HFFc6 (cell line): ENCODE measurements at places on chromosomes 12 and 14.

- no peaks in the 10 kb centered on the region for H3K27me3 ChIP-seq
- no peak overlapping the region for H3K4me3 ChIP-seq
- peaks cover 66% of the 10 kb centered on the region for H3K4me1 ChIP-seq
- H3K36me3 ChIP-seq, result peaks cover 5% of the 10 kb centered on the region
- no peak overlapping the region for H3K27ac ChIP-seq
These were observed 89.2 kb downstream of the CRADD start for GRCh38 chr12:93766371-93766770.

DNA sequence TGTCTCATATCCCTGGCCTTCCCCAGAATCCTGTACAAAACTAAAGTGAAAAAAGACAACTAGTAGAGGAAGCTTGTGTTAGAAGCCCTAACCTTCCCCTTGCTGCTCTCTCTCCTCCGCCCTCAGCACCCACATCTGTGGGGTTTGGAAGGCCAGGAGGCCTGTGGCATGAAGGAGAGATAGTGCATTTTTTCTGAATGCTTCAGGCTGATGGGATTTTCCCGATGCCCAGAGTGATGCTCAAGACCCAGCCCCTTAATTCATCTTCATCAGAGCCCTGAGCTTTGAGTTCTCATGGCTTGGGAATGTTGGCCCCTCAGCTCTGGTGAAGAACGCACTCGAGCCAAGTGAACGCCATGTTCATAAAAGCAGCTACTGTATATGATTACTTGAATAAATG lies 5.9 kb downstream of the FGF6 start:
- peaks cover 32% of the 10 kb centered on the region for H3K27me3 ChIP-seq
- no peak overlapping the region for H3K27ac ChIP-seq
- no peak for DNase-seq
- H3K4me3 ChIP-seq, result no peak overlapping the region
- H3K4me1 ChIP-seq, result no peaks in the 10 kb centered on the region

DNA sequence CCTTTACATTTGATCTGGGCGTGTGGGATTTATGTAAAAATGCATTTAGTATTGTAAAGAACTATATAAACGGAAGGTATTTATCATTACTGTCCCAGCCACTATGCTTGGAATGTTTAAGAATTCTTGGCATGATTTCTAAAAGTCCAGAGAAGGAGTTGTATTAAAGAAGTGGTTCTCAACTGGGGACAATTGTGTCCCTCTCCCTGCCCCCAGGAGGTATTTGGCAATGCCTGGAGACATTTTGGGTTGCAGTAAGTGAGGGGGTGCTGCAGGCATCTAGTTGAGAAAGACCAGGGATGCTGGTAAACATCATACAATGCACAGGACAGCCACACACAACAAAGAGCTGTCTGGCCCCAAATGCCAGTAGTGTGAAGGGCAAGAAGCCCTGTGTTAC lies 7.2 kb downstream of the SLC38A1 start:
- peaks cover 6% of the 10 kb centered on the region; the same call in 1 of the 2 replicates for H3K36me3 ChIP-seq
- H3K4me3 ChIP-seq, result no peak overlapping the region
- no peaks in the 10 kb centered on the region for H3K27me3 ChIP-seq
- H3K27ac ChIP-seq, result no peak overlapping the region; the same call in 1 of the 2 replicates
- no peak for DNase-seq

DNA sequence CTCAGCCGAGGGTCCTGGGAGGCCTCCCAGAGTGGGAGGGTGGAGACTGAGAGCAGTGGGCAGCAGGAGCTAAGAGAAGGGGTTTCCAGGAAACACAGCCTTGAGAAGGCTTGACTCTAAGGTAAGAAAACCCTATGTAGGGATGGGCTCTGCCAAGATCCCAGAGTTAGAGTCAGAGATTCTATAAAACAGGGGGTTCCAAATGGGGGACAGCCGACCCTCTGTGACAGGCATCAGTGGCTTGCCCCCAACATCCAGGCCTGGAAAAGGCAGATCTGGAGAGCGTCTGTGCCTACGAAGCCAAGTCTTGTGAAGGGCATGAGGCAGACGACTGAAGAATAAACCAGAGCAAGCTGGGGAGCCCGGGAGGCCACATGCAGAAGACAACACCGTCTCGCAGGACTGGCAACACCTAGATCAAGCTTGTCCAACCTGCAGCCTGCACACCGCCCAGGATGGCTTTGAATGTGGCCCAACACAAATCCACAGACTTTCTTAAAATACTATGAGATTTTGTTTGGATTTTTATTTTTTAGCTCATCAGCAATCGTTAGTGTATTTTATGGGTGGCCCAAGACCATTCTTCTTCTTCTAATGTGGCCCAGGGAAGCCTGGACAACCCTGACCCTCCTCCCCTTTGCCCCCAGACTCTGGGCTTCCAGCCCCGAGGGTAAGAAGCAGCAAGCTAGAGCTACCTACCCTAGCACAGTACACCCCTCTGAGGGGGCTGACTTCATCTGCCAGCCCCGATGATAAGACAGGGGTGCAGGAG lies 42.1 kb downstream of the PRMT8 start:
- no peak overlapping the region for H3K4me3 ChIP-seq
- H3K27me3 ChIP-seq, result peaks cover 22% of the 10 kb centered on the region
- peaks cover 3% of the 10 kb centered on the region; the same call in 1 of the 2 replicates for H3K36me3 ChIP-seq

DNA sequence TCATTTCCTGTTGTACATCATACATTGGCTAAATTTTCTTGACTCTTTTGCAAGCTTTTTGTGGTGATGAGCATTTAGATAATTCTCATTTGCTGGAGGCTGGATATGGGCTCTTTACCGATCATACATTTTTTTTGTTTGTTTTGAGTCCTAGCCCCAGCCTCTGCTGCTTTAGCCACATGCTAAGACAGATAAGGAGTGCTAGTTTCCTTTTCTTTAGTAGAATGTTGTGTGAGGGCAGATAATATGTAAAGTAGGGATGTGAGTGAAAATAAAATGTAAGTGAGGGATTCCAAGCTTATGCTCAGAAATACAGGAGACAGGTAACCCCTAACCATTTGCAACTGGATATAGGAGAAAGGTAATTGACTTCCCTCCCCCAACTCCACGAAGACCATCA lies 405.7 kb downstream of the TRHDE start:
- no peak overlapping the region for H3K4me3 ChIP-seq
- no peak overlapping the region for H3K27ac ChIP-seq
- no peak for DNase-seq
- no peaks in the 10 kb centered on the region for H3K36me3 ChIP-seq
- H3K27me3 ChIP-seq, result peaks cover 4% of the 10 kb centered on the region

GRCh38 chr12:80858356-80858755 lies 79.4 kb downstream of the LIN7A start:
- H3K4me3 ChIP-seq, result no peak overlapping the region
- no peak for DNase-seq
- H3K36me3 ChIP-seq, result peaks cover 5% of the 10 kb centered on the region
- H3K27ac ChIP-seq, result no peak overlapping the region

DNA sequence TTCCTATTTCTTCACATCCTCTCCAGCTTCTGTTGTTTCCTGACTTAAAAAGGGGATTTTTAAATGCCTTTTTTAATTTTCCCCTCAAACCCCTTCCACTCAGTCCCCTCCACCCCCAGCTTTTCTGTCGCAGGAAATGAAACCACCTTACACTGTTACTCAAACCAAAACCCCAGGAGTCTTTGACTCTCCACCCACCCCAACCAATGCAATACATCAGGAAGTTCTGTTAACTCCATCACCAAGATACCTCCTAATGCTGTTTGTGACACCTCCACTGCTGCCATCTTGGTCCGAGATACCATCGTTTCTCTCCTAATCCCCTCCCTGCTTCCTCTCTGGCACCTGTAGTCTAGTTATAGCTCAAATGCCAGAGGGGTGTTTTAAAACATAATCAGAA lies 25.4 kb upstream of the CPM start:
- no peaks in the 10 kb centered on the region for H3K36me3 ChIP-seq
- peaks cover 18% of the 10 kb centered on the region for H3K4me1 ChIP-seq
- no peak overlapping the region for H3K27ac ChIP-seq
- peaks cover 3% of the 10 kb centered on the region for H3K27me3 ChIP-seq
- no peak for DNase-seq
- no peak overlapping the region for H3K4me3 ChIP-seq

DNA sequence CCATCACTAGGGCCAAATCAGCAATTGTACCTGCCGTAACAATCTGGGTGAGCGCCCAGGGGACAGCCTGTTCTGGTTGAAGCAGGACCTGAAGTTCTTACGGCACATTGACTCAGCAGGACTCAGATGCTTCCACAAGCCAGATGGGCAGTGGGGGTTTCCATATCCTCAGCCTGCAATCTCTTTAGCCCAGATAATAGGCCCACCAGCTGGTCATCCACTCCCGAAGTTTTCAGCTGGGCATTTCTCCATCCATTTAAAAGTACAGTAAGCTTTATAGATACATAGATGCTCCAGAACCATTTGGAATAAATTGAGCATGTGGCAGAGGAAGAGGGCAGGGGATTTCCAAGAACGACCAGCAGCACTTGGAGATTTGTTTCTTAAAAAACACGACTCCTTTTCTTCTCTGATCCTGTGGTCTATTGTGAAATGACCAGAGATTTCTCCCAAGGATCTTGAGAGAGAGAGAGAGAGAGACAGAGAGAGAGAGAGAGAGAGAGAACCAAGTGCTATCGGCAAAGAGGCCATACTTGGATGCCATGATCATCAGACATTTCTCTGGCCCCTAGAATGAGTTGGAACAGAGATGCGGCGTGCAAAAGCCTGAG lies 74.8 kb upstream of the PLXNC1 start:
- no peak for DNase-seq
- peaks cover 25% of the 10 kb centered on the region for H3K4me1 ChIP-seq
- no peak overlapping the region for H3K4me3 ChIP-seq
- H3K27ac ChIP-seq, result no peak overlapping the region

DNA sequence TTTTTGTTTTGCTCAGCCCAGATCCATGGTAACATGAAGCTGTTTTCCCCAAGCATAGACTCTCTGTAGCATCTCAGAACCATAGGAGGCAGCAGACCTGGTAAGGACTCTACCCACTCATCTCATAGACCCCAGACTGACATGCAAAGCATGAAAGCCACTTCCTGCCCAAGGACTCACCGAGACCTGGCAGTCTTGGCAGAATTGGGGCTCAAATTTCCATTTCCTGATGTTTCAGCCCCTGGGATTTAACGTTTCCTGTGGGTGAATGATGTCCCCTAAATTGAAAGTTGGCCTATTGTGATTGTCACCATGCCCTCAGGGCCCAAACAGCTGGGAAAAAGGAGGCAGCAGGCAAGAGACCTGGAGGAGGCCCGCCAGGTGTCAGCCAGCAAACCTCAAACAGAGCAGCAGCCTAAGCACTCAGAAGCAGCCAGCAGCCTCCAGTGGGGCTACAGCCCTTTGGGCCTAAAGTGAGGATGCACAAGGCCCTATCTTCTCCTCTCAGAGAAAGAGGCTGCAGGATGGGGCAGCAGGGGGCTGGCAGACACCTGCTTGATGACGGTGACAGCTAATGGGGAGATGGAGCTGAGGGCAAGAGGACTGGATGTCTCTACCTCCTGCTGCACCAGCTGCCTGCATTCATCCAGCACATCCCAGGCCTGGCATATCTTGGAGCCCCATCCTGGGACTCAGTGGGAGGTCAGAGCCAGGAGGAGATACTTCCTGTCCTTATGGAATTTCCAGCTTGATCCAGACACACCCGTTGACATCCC lies 8.5 kb downstream of the KRT85 start:
- peaks cover 37% of the 10 kb centered on the region for H3K27me3 ChIP-seq
- no peak overlapping the region for H3K4me3 ChIP-seq
- no peaks in the 10 kb centered on the region for H3K36me3 ChIP-seq
- no peak for DNase-seq
